Dorsolateral prefrontal cortex (tissue), 122 donors: ENCODE measurements at places on chromosomes 2 and 18.

- DNase-seq: no peak
Observed at GRCh38 chr2:98164256-98164655, 77.3 kb downstream of the VWA3B start.

- no peak for DNase-seq
Observed at GRCh38 chr2:209933499-209934483, 68.6 kb upstream of the RPE start.

- DNase-seq: no peak
Observed at GRCh38 chr2:13779996-13780395, 852.5 kb upstream of the LRATD1 start.

- DNase-seq: no peak
Observed at GRCh38 chr2:6506361-6506794, 359.3 kb downstream of the CMPK2 start.

DNA sequence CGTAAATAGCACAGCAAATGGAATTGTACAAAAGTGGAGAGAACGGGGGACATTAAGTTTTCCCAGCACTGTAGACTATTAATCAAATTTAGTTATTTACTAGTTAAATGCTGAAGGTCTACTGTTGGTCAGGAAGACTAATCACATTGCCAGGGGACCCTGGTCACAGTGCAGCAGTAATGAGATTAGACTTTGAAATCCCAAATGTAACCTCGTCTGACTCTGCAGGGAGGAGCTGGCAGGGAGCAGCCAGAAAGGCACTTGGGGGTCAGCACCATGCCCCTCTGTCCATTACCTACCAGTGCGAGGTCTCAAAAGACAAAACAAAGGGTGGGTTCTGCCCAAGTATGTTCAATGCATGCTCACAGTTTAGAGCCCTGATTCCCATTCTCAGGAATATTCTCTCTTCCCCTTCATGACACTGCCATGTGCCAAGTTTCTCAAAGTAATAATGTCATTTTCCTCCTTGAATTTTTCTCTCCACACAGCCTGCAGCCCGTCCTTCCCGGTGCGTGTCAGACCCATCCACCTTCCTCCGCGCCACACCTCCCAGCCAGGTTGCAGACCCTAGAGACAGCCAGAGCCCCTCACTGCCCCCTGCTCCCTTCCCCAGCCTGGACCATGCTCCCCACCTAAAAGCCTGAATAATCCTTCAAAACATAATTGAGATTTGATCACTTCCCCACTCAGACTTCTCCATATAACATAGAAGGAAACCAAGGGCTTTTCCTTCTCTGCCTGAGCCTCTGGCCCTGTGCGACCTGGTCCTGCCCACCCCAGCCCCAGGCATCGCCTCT, 52.5 kb downstream of the TMEM18 start:
- DNase-seq: no peak

- no peak for DNase-seq
Observed at GRCh38 chr18:48988508-48989303, 37.9 kb upstream of the SMAD7 start.

DNA sequence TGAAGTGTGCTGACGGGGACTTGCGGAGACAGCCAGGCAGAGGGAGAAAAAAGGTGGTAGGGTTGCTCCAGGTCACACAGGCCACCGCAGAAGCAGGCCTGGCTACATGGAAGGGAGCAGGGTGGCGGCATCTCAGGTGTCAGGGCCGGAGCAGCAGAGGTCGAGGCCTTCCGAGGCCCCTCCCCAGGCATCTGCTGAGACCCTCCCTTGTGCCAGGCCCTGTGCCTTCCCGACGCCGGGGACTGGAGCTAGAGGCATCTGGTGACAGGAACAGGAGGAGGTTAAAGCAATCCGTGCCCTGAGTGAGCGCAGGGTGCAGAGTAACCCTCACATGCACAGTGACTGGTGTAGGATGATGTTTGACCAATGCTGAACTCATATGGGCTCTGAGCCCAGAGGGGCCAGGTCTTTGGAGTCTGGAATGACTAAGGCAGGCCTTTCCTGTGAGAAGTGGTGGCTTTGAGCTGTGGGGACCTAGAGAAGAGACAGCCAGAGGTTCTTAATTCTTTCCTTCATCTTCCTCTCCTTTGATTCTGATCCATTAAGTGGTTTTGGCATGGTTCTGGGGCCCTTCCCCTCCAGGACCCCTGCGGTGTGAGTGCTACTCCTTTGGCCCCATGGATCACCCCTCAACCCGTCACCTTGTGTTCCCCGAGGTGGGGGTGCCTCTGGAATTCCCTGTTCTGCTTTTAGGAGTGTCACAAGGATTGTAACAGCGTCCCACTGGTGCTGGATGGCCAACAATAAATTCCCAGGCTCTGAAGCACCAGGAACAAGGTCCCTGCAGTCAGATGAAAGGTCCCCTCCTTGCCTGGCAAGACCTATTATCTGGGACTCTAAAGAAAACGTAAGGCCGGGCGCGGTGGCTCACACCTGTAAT, 72.1 kb downstream of the KLHL29 start:
- no peak for DNase-seq

- peak; percentile 81 for DNase-seq
Observed at GRCh38 chr2:25324905-25325592, 16.7 kb downstream of the DNMT3A start.

- DNase-seq: no peak
Observed at GRCh38 chr2:190123956-190124355, 61.4 kb upstream of the MSTN start.

DNA sequence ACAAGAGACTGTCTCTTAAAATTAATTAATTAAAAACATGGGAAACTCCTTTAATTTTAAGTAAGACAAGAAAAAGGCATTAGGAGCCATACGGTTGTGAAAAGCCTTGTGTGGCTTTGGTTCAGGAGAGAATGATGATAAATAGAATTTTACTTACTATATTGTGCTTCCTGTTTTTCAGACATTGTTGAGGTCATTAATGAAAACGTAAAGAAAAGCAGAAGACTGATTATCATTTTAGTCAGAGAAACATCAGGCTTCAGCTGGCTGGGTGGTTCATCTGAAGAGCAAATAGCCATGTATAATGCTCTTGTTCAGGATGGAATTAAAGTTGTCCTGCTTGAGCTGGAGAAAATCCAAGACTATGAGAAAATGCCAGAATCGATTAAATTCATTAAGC, 10.7 kb upstream of the IL1RL2 start:
- DNase-seq: no peak

GRCh38 chr2:8285081-8285480, 396.8 kb upstream of the ID2 start:
- DNase-seq: no peak
